Kidney tubule cell (primary cell): ENCODE measurements at places on chromosomes 12 and 14.

- no peak for DNase-seq
Measured at GRCh38 chr12:93762059-93762719, 85.0 kb downstream of the CRADD start.

DNA sequence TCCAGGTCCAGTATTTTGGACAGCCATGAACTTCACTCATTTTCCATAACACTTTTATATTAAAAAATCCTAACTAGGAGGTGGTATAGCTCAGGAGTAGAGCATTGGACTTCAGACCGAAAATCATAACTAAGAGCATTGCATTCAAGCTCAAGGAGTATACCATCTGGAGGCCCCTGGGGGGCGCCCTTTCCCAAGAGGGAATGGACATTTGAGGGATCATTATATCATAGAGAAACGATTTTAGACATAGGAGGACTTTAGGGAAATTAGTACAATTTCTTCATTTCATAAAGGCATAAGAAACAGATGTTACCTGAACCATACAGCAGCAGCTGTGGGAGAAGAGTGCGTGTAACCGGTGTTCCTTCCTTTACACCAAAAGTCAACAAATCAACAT lies 5.2 kb upstream of the ATG14 start:
- DNase-seq: peak; percentile 26

DNA sequence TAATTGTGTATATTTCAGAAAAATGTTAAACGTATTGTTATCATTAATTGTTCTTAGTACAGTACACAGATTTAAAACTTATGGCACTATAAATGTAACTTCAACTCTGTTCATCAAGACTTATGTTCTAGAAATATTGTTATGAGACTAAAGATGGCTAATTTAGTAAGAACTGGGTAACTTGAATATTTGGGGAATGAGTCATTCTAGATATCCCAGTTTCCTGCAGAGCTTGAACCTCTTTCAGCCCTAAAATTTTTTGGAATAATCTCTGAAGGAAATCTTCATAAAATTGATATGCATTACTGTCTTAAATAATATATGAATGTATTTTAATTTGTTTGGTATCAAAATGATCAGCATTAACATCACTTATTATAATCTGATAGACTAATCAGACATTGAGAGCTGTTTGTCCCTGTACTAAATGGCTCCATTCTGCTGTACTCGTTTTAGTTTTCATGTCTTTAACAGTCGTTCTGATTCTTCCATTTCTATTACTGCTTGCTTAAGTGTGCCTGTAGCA lies 87.1 kb downstream of the VEZT start:
- DNase-seq: no peak

DNA sequence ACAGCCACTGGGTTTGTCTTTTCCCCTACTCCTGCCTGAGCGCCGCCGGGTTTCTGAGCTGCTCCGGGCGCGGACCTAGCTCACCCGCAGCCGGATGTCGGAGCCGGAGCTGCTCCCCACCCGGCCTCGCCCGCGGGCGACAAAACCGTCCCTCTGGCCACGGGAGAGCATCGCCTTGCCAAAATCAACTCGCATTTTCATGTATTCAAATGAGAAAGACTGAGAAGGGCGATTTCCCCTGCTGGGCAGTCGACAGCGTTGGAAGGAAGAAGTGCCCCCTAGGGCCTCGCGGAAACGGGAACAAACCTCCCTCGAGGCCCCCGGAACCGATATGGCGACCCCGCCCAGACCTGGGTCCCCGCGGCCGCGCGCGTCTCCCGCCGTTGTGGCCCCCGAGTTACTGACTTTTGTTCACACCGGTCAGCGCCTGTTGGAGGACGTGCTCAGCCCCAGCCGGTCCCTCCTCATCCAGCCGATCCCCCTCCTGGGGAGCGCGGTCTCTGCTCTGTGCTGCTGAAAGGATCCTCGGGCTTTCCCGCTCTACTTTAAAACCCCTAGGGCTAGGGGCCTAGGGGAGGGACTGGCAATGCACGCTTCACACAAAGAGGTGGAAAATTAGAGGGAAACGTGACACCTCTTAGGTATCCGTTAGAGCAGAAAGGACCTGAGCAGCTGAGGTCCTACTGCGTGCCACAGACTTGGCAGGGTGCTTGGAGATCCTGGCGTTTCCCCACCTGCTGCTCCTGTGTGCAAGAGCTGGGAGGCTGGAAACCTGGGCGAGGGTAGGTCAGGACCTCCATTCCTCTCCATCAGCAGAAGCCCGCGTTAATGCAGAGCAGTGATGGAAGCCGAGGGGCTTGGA lies 4.3 kb downstream of the TTC6 start:
- no peak for DNase-seq

- DNase-seq: peak; percentile 41
Measured at GRCh38 chr14:95490727-95491451, 25.6 kb downstream of the SYNE3 start.

DNA sequence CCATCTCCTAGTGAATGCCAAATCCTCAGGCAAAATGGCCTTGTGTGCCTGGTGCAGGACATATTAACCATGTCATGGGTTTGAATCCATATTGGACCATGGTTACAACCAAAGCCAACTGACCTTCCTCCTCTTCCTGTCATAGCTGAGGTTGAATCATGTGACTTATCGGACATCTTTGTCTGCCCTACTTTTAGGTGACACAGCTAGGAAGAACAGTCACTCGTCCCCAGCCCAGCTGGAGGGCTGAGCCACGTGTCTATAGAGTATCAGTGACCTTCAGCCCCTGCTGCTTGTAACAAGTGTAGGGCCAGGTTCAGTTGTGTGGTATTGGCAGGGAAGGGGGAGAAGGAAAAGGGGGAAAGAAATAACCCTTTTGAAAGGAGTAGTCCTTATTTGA lies 225.2 kb downstream of the KTN1 start:
- DNase-seq: no peak

DNA sequence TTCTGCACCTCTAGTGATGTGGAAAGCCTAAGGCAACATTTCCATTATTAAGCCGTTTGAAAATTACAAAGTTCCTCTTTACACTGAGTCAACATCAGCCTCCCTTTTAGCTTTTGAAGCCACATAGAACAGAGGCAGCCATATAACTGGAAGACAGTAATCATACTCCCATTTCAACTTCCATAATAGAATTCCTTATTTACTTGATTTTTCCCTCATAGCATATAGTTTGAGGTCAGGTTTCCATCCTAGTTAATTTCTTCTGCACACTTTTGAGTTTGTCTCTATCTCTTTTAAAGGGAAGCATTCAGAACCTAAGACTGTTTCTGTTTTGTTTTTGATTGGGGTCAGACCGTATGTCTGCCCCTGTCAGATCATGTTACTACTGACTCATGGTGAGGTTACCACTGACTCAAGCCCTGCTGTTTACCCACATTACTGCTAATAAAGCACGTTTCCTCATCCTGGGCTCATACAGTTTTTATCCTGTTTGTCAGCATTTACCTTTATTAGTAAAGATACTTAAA lies 161.0 kb downstream of the SLC38A4 start:
- peak; percentile 86 for DNase-seq

DNA sequence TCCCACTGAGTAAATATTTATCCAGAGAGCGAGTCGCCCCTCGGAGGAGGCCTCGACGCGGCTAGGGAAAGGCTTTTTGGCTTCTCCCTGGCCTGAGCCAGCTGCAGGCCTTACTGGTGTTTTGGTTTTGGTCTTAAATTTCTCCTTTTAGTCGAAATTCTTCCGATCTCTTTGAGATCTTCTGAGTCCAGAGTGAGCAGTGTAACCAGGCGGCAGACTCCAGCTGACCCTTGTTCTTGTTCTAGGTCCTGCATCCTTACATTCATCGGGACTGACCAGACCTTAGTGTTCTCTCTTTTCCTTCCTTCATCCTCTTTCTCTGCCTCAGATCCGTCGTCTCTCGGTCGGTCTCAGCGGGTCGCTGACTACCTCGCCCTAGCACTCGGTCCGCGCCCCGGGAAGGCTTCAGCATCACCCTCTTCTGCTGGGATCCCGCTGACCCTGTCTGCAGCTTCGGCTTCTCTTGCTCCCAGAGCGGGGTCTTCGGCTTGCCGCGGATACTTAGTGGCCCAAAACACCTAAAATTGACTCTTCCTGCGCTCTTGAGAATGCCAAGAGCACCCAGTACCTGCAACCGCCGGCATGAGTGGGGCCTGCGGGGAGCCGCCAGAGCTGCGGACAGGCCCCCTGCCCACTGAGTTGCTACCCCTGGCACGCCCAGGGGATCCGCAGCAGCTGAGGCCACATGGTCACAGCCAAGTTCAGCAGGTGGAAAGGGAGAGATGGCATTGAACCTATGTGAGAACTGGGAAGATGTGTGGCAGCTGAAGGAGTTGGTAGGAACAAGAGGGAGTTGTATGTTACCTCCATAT lies 2.4 kb upstream of the PAX9 start:
- DNase-seq: no peak

GRCh38 chr14:30034152-30034551 lies 106.5 kb upstream of the PRKD1 start:
- DNase-seq: no peak

GRCh38 chr14:100317912-100318808 lies 5.0 kb upstream of the SLC25A47 start:
- DNase-seq: peak; percentile 56

DNA sequence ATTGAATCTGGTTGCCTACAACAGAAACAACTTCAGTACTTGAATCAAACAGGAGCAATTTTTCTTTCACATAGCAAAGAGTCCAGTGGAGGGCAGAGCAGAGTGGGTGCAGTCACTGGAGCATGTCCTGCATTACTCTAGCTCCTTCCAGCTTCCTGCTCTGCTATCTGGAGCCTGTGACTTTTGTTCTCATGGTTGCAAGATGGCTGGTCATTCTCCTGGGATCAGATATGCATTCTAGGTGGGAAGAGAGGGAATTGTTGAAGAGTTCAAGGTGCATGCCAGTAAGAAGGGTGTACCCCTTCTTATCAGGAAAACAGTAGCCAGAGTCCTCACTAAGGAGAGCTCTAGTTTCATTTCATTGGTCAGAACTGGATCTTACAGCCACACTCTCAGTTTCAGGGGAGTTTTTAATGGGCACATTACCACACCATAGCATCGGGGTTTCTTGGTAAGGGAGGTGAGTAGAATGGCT lies 8.0 kb downstream of the IFT43 start:
- peak; percentile 57 for DNase-seq

- DNase-seq: no peak
Measured at GRCh38 chr12:22054155-22054554, 8.1 kb downstream of the CMAS start.

GRCh38 chr14:92785667-92786426 lies 8.3 kb upstream of the GOLGA5 start:
- DNase-seq: peak; percentile 74

GRCh38 chr14:77213679-77214016 lies 32.0 kb downstream of the TMEM63C start:
- DNase-seq: no peak

DNA sequence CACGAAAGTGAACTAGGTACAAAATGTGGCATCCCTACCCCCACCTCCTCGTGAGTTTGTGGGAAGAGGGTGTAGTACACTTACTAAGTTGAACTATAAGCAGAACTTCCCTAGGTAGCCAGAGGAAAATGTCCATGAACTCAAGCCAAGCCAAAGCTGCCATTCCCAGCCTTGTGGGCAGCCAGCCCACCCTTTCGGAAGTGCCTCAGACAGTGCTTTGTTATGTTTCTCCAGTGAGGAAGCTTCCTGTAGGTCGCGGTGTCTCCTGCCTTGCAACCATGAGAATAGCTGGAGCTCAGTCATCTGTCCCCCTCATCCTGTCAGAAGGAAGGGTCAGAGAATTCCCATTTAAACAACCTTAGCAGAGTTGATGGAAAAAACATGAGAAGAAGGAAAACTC lies 266.9 kb downstream of the DUSP6 start:
- peak; percentile 44 for DNase-seq

- DNase-seq: peak; percentile 100
Measured at GRCh38 chr12:54280468-54281260, at the start of gene HNRNPA1. Gene HNRNPA1, plus strand, starts transcription at chr12:54280726. Its CDS starts 82 bp downstream, at chr12:54280808.

GRCh38 chr14:98769326-98769725 lies 502.7 kb downstream of the BCL11B start:
- no peak for DNase-seq

GRCh38 chr12:81021834-81022233 lies 56.0 kb upstream of the ACSS3 start:
- DNase-seq: no peak

DNA sequence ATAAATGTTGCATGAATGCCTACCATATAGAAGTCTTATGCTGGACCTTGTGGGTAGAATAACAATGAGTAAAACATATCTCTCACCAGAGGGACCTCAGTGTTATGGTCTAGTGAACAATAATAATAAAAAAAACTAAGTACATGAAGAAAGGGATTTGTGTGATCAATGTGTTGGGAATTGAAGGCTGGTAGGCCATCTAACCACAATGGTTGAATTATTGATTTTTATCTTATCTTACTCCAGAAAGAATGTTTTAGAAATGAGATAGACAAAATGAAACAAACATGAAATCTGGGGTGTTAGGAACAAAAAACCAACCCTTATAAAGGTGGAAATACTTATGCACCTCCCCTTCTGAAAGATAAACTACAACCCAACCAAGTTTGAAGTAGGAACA lies 243.9 kb upstream of the LRIG3 start:
- DNase-seq: peak; percentile 63

DNA sequence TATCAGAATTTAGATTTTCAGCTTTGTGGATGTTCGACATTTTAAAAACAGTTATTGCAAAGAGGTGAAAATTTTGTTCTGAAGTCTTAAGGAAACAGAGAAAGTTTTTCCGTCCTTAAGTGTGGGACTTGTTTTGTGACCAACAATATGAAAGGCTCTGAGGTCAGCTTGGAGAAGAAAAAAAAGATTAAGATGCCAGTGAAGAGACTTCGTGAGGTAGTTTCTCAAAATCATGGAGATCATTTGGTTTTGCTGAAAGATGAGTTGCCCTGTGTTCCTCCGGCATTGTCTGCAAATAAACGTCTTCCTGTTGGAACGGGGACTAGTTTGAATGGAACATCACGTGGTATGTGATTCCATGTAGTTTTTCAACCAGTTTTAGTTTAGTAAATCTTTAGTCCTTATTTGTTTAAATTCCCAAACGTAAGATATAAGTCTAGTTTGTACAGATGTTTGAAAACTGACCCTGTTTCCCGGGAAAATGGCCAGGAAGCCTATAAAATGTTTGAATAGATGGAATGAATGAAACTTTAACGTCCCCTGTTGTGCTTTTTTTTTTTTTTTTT lies 682 bp downstream of the KIAA0586 start:
- peak; percentile 59 for DNase-seq

- no peak for DNase-seq
Measured at GRCh38 chr12:1515428-1515827, 79.0 kb downstream of the FBXL14 start.

GRCh38 chr12:34402228-34402898 lies 380.1 kb downstream of the ALG10 start:
- no peak for DNase-seq

DNA sequence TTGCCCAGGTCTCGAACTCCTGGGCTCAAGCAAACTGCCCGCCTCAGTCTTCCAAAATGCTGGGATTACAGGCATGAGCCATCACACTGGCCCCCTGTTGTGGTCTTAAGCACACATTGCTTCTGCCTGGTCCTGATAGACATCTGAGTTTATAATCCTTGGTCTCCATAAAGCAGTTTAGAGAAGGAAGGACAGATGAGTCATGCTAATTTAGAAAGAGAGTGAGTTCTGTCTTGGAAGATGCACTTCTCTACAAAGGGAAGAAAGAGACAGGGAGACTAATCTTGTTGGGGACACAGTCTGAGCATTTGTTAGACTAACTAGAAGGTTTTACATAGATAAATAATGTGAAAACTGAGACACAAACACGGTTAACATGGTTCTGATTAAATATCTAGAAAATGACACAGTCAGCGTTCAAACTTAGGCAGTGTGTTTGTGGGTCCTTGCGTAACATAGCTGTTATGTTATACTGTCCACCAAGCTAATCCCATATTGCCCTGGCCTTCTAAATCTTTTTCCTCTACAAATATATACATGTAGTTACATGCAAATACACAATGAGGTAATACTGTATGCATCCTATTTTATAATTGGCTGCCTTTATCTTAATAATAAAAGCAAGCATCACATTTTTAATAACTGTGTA lies 31.0 kb downstream of the SAMD4A start:
- DNase-seq: no peak

GRCh38 chr14:75134644-75135043 lies 7.8 kb upstream of the NEK9 start:
- no peak for DNase-seq
